Stimulated activated CD4-positive, alpha-beta T cell treated with anti-CD3 and anti-CD28 coated beads, Interleukin-1b, Interleukin-23, amount 100 ng/mL, for 1 hour (primary cell): ENCODE measurements at places on chromosomes 13 and 19.

DNA sequence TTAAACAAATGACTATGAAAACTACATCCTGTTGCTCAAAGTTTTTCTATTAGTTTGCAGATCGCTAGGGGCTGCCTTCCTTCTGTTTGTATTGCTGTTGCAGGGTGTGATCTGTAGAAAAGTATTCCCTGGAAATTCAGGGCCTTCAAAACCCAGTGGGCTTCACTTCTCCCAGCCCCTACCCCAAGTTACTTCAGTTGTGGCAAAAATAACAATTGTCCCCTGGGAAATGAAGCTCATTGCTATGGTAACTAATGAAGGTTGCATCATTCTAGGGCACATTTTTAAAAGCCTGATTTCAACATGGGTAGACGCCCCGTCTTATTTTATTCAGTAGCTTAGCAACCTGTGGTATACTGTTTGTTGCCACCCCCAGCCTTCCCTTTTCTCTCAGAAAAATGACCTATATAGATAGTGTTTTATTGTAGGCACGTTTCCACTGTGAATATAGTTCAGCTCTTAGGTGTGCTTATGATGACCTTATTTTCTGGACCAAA is 60.9 kb downstream of the WDFY2 start:
- DNase-seq: no peak

- DNase-seq: peak; percentile 74
These were observed 12.4 kb upstream of the CCDC9 start for GRCh38 chr19:47243776-47244547.

DNA sequence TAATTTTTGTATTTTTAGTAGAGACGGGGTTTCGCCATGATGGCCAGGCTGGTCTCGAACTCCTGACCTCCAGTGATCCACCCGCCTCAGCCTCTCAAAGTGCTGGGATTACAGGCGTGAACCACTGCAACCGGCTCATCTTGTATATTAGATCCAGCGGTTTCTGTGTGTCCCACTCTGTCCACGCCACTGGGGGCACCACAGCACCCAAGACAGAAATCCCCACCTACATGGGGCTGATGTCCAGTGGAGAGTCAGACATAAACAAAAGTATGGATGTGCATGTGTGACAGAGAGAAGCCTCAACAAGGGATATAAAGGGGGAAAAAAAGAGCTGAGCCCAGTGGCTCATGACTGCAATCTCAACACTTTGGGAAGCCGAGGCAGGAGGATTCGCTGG is 65.8 kb upstream of the ADGRE5 start:
- no peak for DNase-seq

DNA sequence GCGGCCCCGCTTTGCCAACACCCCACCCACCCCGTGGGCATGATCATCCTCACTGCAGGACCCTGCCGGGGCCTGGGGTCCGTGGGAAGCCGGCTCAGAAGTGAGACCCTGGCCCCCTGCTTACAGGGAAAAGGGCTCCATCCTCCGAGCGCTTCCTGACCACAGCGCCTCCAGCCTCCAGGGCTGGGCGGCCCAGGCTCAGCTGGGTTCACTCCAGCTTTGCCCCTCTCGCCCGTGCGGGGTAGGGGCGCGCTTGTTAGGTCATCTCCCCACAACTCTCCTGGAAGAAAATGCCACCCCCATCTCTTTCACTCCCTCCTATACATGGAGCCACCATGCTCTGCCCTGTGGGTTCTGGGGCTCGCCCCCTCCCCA is 6.6 kb upstream of the C1QTNF9B start:
- DNase-seq: no peak

DNA sequence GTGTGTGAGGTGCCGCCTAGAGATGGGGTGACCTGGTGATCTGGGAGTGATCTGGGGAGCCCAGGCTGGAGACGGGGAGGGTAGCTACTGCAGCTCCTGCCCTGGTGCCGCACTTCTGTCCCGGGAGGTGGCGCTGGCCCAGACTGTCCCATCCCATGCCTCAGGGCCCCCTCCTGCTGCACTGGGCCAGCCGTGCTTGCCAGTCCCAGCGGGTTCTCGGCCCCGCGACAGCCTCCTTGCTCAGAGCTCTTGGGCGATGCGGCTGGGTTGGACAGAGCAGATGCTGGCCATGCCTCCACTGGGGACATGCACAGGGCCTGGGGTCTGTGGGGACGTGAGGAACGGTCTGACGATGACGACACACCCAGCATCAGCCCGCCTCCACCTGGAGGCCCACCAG is 2.5 kb downstream of the RAX2 start:
- DNase-seq: no peak

- no peak for DNase-seq
These were observed 776 bp upstream of the NCLN start for GRCh38 chr19:3184847-3185460.

DNA sequence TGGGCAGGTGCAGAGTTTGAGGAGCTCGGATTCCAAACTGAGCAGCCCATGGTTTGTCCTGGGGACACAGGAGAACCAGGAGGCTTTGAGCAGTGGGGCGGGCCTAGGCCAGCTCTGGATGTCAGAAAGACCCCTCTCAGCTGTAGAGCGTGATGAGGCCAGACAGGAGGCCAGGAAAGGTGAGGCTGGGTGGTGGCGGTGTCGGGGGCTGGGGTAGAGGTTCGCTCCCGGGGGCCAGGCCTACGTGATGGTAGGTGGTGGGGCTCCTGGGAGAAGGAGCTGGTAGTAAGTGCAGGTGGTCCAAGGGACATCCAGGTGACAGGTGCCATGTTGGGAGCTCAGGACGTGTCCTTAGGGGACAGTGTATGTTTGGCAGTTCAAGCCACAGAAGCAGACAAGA is 13.5 kb upstream of the PTOV1 start:
- no peak for DNase-seq

GRCh38 chr19:49506575-49507105 is 5.8 kb upstream of the FCGRT start:
- peak; percentile 63 for DNase-seq

GRCh38 chr19:3378352-3379150 is 12.2 kb downstream of the NFIC start:
- no peak for DNase-seq

GRCh38 chr19:19661141-19661674 is 2.3 kb downstream of the ATP13A1 start:
- DNase-seq: no peak

GRCh38 chr13:26968431-26969341 is 202.9 kb downstream of the USP12 start:
- DNase-seq: no peak

DNA sequence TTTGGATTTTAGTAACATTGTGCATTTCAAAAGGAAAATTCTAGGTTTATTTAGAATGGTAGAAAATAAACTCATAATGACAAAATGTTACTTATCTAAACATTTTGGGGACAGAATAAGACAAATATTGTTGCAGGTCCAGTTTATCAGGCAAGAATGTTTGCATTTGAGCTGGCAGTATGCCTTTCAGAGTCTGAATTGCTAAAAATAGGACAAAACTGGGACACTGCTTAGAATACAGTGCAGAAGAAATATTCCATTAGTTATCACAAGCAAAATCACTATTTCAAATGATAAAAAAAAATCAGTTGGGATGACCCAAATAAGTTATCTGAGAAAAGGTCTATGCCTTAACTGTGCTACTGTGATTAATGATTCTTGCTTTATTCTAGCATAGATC is 870.3 kb upstream of the MIR17HG start:
- no peak for DNase-seq
